ENCODE measurements at places on chromosomes 5 and 9. TPM values are rescaled to one million over a fixed set of nuclear protein-coding genes. Genes with fewer than 3 reads are reported as not detected.

NR5A1 gene
- under 0.01 TPM for total RNA-seq

DEPDC1B gene
- 10.3 TPM for total RNA-seq

NLN gene
- total RNA-seq: 61.6 TPM

MEIKIN gene
- 1.7 TPM for total RNA-seq

DNA sequence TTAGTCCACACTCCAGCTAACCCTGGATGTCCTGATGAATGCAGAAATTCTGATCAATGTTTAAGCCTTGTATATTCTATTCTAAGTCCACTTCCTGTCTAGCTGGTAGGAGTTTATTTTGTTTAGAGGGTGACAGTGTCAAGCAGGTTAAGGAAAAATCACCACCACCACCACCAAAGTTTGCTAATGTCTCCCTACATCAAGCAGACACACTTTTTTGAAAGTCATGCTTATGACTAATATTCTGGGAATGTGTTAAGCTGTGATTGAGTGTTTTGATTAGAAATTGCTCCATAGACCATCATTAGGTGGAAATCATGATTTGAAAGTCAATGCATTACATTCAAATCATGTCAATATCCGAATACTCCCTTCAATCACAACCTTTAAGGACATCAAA, 1530.1 kb downstream of the MAT2B start:
- no peak for DNase-seq

GRCh38 chr9:21001581-21001980, 29.9 kb downstream of the HACD4 start:
- DNase-seq: no peak

DNA sequence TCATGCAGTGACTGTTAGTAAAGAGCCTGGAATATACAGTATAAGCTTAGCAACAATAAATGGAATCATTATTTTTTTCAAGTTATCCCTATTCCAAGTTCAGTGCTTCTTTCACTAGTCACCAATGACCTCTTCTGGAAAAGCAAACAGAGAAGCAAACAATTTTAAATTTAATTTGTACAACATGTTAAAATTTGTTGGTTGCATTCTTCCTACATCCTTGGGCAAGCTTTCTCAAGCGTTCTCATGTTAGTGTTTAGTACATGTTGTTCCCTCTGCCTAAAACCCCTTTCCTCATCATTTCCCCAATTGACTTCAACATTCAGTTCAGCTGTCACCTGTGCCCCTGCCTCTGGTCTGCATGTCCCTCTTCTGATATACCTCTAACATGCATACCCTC, 123.4 kb downstream of the SEC61B start:
- DNase-seq: no peak

IFNK gene
- not detected for total RNA-seq

Data from occipital lobe (tissue), 3 donors.